MCF 10A (cell line): ENCODE measurements at places on chromosomes 5 and 9. TPM values are rescaled to one million over a fixed set of nuclear protein-coding genes. Genes with fewer than 3 reads are reported as not detected.
A peak's percentile ranks its signal among the peaks of the same experiment; 100 is the strongest.

- peak; percentile 81 for DNase-seq
These were observed 5.6 kb downstream of the C5orf24 start for GRCh38 chr5:134851307-134851923.

DNA sequence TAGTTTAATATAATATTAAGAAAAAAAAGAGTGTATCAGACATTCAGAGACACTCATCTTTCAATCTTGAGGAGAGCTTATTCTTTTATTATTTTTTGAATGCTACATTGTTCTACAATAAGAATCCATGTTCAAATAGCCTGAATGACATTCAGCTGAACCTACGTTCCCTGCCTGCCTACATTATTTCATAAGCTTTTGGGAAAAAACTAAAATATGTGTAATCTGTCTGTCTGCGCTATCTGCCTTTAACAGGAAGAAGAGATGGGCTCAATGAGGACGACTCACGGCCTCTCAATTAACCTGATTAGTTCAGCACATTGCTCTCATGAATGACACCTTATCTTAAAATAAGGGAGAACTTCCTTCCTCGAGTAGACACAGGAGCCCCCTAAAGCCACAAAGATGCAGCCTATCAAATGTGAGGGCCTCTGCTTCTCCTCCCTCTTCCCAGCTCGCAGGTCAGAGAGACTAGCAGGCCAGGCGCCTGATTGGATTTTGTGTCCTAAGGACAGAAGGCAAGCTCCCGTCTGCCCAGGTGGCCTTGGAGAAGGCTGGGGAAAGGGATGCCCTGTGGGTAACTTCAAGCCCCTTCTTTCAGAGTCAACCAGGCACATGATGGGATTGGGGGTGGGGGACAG lies 37.8 kb downstream of the EBF1 start:
- DNase-seq, result no peak

GRCh38 chr9:73170185-73170957 lies 18.7 kb downstream of the ANXA1 start:
- no peak for DNase-seq

DNA sequence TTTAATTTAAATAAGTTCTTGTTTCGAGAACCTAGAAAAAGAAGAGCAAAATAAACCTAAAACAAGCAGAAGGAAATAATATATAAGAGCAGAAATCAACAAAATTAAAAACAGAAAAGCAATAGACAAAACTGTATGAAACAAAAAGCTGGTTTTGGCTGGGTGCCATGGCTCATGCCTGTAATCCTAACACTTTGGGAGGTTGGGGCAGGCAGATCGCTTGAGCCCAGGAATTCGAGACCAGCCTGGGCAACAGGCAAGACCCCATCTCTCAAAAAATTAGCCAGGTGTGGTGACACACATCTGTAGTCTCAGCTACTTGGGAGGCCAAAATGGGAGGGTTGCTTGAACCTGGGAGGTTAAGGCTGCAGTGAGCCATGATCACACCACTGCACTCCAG lies 59.2 kb upstream of the OTP start:
- DNase-seq, result peak; percentile 4

GRCh38 chr5:82158755-82159413 lies 119.3 kb downstream of the RPS23 start:
- DNase-seq, result peak; percentile 86

- DNase-seq, result no peak
These were observed 64.2 kb upstream of the FST start for GRCh38 chr5:53416144-53416738.

DNA sequence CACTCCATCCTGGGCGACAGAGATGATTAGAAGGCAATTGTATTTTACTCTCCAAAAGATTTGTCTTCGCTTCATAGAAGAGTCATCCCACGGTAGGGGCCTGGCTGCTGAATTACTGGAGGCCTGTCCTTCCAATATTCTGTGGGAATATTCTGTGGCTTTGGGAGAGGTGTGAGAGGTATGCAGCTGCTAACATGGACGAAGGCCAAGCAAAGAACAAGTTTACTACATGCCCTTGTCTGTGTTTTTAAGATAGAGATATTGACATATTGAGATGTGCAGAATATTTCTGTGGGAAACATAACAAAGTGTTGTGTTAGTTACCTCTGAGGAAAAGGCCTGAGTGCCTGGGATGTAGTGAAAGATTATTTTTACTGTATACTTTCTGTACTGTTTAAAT lies 71.8 kb upstream of the SMIM15 start:
- no peak for DNase-seq

DNA sequence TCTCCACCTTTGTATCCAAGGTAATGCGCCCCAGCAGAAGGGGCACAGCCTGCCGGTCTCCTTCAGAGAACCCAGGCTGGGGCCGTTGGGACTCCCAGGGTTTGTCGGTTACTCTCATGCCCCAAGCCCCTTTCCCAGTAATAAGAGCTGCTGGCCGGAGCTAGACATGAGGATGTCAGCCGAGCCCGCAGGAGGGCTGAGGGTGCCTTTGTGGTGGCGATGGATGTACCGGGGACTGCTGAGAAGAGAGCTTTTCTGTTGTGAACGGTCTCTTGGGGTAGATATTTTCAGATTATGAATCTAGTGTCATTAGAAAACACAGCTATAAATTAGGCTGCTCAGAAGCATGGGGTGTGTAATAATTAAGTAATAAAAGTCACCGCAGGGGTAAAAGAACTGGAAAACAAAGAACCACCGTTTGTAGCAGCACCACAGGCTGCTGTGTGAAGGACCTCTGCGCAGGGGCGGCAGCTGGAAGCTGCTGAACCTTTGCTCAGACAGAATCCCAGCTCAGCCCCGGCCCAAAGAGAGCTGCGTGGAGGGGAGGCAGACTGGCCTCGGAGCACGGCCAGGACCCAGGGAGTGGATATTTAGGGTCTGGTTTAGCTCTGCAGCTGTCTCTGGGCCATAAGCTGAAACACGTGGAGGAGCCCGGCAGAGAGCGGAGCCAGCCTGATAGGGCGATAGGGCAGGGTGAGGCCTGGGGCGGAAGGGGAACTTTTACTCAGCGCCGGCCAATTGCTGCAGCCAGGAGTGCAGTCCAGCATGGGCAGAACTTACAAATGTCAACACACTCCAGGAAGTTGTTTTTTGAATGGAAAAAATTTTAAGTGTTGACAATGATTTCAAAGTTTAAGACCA lies 50.5 kb upstream of the BARHL1 start:
- DNase-seq, result no peak

Gene DBN1
- total RNA-seq, result 149 and 165 TPM in 2 replicates

Gene ABHD17B
- total RNA-seq, result 10.4 and 10.5 TPM in 2 replicates

Gene TTLL11
- total RNA-seq, result 9.0 and 13.6 TPM in 2 replicates

Gene SARDH
- not detected in 2 replicates for total RNA-seq

Gene MARVELD2
- 19.4 and 21.8 TPM in 2 replicates for total RNA-seq

Gene ADAMTS13
- total RNA-seq, result 4.1 and 6.1 TPM in 2 replicates

Gene SNCB
- not detected in 2 replicates for total RNA-seq

Gene PLPP7
- total RNA-seq, result not detected in 2 replicates

Gene PCDHGC4
- total RNA-seq, result 0.40 and 1.7 TPM in 2 replicates

Gene PCDHGB4
- 0.49 and 0.79 TPM in 2 replicates for total RNA-seq

Gene PLAC8L1
- total RNA-seq, result 2.5 and 3.0 TPM in 2 replicates
